ENCODE measurements at places on chromosomes 4 and X.

DNA sequence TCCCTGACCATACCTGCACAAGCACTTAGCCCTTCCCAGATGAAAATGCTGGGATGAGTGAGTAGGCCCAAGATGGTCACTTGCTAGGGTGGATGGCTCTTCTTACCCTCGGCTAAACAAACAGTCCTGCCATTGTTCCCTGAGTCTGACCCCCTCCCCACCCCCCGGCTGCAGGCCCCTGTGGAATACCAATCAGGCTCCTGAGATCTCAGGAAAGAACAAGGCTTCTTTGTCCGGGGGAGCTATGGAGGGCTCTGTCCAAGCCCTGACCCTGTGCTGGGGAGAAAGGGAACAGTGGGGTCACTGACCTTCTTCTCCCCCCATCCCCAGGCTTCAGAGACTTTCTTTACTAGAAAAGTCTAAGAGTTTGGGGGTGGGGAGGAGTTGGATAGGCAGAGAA, 6.0 kb downstream of the PLP1 start:
- no peak for DNase-seq

GRCh38 chrX:129193357-129193756, 329.9 kb downstream of the SMARCA1 start:
- no peak for DNase-seq

GRCh38 chr4:123953566-123953965, 557.0 kb downstream of the SPRY1 start:
- DNase-seq, result no peak

- no peak for DNase-seq
Measured at GRCh38 chr4:117621673-117622072, 412.6 kb upstream of the NDST3 start.

DNA sequence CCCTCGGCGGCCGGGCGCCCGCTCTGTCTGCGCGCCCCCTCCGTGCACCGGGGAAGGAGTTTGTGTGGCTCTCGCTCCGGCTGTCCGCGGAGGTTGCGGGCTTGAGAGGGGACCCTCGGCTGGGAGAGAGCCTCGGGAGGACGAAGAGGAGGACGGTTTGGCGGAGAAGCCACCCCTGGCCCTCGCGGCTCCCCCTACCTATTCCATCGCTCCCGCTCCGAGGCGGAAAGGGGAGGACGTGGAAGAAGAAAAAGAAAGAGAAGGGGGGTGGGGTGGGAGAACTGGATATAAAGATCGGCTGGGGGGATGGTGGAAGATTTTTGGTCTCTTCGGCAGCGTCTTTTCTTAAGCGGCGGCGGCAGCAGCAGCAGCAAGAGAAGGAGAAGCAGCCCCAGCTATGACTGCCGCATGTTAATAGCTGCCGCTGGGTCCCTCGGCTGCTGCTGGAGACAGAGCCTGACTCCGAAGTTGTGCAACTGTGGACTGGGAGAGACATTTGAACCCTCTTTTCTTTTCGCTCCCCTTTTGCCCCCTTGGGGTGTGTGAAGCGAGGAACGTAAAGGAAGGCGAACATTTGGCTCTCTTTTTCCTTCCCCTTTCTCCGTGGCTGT, 895 bp downstream of the ADGRL3 start:
- no peak for DNase-seq

All from activated CD4-positive, alpha-beta T cell treated with anti-CD3 and anti-CD28 coated beads for 1 hour (primary cell).